ENCODE measurements at places on chromosomes 16 and 17.
A peak's percentile ranks its signal among the peaks of the same experiment; 100 is the strongest.

DNA sequence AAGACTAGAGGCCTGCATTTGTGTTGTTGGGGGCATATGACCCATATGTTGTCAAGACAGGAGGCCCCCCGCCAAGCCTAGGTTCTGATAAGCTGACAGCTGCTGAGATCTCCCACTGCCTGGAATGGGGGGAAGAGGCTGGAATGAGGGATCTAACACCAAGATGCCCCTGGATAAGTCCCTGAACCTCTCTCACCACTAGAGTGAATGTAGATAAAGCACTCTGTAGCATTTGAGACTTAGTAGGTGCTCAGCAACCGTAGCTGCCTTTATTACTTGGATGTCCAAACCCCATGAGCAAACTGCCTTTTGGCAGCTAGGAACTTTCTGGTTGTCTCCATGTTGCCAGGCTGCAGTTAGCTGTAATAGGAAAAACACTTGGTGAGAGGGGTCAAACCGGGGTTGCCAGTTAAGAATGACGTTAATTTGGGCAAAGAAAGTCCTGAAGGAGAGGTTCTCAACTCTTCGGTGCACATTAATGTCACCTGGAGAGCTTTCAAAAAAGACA, 4.4 kb upstream of the RASL10B start:
- no peak for DNase-seq

DNA sequence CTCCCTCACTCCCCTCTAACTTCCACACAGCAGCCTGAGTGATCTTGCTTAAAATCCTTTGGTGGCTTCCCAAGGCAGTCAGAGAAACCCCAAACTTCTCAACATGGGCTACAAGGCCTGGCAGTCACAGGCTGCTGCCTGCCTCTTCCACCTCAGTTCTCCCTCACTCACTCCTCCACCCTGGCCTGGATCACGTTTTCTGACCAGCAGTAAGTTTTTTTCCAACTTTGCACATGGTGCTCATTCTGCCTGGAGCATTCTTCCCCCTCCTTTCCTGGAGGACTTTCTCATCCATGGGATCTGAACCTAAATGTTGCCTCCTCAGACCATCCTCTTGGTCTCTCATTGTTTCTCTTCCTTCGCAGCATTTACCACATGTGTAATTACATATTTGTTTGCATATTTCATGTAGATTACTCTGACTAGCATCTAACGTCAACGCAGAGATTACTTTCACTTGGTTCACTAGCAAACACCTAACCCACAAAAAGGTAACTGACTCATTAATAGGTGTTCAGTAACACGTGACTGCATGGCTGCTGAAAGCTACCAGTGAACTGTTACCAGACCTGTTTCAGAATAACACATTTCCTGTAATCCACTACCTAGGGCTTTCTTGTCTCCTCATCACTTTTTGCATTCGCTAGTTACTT, 17.1 kb downstream of the GNA13 start:
- no peak for DNase-seq

DNA sequence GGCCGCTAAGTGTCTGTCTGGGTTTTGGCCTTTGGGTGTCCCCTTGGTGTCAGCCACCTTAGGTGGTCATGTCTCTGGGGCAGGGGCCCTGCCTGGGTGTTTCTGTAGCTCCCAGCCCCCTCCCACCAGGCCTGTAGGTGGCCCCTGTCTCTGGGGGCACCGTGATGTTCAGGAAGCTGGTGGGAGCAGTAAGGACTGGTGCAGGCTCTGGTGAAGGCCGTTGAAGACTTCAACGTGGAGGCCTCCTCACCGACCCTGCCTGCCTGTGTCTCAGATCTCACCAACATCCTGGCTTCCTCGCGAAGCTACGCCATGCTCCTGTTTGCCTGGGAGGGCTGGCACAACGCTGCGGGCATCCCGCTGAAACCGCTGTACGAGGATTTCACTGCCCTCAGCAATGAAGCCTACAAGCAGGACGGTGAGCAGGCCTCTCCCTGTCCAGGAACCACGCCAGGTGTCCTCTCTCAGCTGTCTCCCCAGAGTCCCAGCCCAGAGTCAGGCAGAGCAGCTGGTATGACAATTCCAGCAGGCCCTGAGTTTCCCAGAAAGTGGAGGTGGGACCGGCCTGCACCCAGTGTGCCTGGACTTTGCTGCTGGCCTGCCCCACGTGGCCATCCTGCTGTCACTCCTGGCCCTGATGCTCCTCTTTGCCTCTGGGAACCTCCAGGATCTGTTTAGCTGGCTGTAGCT, 2.8 kb downstream of the ACE start:
- no peak for DNase-seq

- no peak for DNase-seq
These were observed 99.4 kb downstream of the CYLD start for GRCh38 chr16:50841081-50841886.

- DNase-seq = no peak
These were observed 33.0 kb upstream of the ARHGAP17 start for GRCh38 chr16:25048146-25048618.

- no peak for DNase-seq
These were observed 93.8 kb downstream of the USP31 start for GRCh38 chr16:23055481-23055880.

GRCh38 chr16:73025151-73025855, 22.6 kb downstream of the ZFHX3 start:
- DNase-seq = peak; percentile 69

- no peak for DNase-seq
These were observed 17.6 kb downstream of the MAPK8IP3 start for GRCh38 chr16:1723450-1724147.

All from left hindlimb (tissue), 1 donor.